ENCODE measurements at places on chromosomes 4 and X.
A peak's percentile ranks its signal among the peaks of the same experiment; 100 is the strongest.

DNA sequence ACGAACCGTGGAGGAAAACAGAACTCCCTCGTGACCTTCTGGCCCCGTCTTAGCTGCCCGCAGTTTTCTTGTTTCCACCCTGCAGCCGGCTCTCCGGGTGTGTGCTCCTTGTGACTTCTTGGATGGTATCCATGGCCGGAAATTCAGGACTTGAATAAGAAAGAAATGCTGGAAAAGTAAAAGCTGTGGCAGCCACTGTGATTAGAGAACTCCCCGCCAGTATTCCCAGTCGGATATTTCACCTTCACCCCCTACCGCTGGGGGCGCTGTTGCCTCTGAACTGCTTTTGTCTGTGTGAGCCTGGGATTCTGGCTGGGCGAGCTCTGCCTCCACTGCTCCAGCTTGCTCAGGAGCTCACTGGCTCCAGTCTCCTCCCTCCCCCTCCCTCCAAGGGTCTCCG is 41.5 kb upstream of the CYP4V2 start:
- no peak overlapping the region for H3K27ac ChIP-seq
- no peak overlapping the region for H3K4me3 ChIP-seq
- H3K27me3 ChIP-seq, result 0 out of 2 replicates have a peak, but pooled peaks cover 3% of the 10 kb centered on the region
- H3K4me1 ChIP-seq, result no peaks in the 10 kb centered on the region
- DNase-seq, result no peak

DNA sequence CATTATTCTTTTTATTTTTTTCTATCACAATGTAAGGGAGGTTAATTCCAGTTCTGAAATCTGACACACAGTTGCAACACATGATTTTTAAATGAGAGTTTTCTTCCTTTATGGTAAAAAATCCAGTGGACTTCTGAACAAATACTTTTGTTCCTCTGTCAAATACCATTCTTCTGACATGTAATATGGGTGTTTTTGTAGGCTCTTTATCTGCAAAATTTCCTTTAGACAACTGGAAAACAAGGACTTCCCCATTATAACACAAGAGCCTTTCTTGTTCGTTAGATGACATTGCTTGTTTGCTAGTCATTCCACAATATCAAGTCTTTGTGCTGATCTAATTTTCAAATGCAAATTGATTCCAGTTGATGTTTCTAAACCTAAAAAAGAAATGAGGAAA is 7.7 kb downstream of the FANCB start:
- H3K4me1 ChIP-seq, result no peaks in the 10 kb centered on the region
- H3K36me3 ChIP-seq, result no peaks in the 10 kb centered on the region
- no peak overlapping the region for H3K4me3 ChIP-seq
- H3K27me3 ChIP-seq, result no peaks in the 10 kb centered on the region
- DNase-seq, result peak; percentile 41

DNA sequence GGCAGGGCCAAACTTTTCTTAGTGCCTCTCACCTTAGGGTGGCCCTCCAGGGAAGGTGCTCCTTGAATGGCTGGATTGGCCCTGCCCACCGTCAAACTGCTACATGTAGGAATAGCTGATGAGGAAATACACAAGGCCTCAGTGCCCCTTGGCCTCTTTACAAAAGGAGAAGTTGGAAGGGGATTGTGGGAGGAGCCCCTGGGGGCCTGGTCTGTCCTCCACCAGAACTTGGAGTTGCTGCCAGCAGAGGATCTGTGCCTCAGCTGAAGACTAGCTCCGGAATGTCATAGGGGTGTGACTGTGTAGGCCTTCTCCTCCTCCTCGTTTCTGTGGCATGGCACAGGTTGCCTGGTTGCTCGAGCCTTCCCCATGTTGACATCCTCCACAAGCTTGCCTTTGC is 142.7 kb downstream of the AMMECR1 start:
- H3K4me1 ChIP-seq, result peaks cover 2% of the 10 kb centered on the region
- H3K27me3 ChIP-seq, result no peaks in the 10 kb centered on the region
- H3K27ac ChIP-seq, result no peak overlapping the region
- H3K36me3 ChIP-seq, result 0 out of 2 replicates have a peak, but pooled peaks cover 5% of the 10 kb centered on the region
- no peak overlapping the region for H3K4me3 ChIP-seq

DNA sequence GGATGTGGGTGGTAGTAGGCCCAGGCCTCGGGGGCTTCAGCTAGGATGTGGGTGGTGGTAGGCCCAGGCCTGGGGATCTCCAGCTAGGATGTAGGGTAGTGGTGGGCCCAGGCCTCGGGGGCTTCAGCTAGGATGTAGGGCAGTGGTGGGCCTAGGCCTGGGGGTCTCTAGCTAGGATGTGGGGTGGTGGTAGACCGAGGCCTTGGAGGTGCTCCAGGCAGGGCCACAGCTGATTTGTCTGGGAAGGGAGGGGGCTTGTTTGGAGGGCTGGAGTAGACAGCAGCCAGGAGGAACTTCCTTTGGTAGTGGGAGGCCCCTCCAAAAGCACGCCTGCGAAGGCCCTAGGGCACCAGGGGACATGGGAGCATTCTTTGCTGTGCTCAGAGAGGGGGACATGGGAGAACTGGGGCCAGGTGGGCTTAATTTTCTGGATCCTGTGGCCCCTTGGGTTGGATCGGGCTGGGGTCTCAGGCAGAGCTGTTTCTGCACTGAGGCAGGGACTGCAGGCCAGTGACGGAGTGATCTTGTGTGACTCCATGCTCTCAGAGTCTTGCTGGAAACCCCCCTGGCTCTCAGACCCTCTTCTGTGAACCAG is 3.3 kb upstream of the SPON2 start:
- no peak overlapping the region for H3K4me3 ChIP-seq
- H3K4me1 ChIP-seq, result peaks cover 23% of the 10 kb centered on the region
- H3K27ac ChIP-seq, result no peak overlapping the region
- H3K27me3 ChIP-seq, result no peaks in the 10 kb centered on the region

- no peak overlapping the region for H3K4me3 ChIP-seq
- no peaks in the 10 kb centered on the region for H3K4me1 ChIP-seq
- no peak overlapping the region for H3K27ac ChIP-seq
Observed at GRCh38 chrX:47633689-47634590, 4.2 kb upstream of the CFP start.

DNA sequence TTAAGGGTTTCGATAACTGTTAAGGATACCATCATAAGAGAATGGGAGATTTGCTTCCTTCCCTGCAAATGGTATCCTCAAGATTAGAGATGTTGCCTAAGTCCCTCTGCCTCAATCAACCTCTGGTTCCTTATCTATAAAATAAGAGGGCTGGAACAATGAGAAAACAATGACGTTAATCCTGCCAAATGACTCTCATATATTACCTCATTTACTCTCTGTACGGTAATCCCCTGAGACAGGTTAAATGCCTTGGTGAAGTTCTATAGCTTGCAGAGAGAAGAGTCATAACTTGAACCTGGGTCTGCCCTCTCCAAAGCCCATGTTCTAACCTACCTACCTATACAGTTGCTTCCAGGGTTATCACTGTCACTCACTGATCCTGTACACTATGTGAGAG is 100.2 kb upstream of the OTUD4 start:
- no peaks in the 10 kb centered on the region for H3K36me3 ChIP-seq
- no peak overlapping the region for H3K4me3 ChIP-seq
- peaks cover 11% of the 10 kb centered on the region for H3K4me1 ChIP-seq
- no peak overlapping the region for H3K27ac ChIP-seq
- H3K27me3 ChIP-seq, result no peaks in the 10 kb centered on the region
- no peak for DNase-seq

DNA sequence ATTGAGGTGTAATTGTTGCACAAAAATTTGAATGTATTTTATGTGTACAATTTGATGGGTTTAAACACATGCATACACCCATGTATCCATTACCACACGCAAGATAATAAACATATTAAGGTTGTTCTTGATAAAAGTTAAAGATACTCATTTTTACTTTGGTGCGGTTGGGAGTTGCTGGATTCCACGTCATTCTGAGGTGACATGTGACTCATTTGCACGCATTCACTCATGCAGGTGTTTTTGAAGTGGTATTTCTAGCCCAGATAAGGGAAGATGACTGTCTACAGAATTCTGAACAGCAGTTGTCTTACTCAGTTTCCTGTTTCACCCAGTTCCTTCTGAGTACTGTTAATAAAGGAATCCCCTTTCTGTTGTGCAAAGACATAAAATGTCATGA is 142.0 kb downstream of the RTL3 start:
- no peak overlapping the region for H3K4me3 ChIP-seq
- no peaks in the 10 kb centered on the region for H3K4me1 ChIP-seq
- DNase-seq, result no peak
- H3K36me3 ChIP-seq, result no peaks in the 10 kb centered on the region
- H3K27me3 ChIP-seq, result no peaks in the 10 kb centered on the region

DNA sequence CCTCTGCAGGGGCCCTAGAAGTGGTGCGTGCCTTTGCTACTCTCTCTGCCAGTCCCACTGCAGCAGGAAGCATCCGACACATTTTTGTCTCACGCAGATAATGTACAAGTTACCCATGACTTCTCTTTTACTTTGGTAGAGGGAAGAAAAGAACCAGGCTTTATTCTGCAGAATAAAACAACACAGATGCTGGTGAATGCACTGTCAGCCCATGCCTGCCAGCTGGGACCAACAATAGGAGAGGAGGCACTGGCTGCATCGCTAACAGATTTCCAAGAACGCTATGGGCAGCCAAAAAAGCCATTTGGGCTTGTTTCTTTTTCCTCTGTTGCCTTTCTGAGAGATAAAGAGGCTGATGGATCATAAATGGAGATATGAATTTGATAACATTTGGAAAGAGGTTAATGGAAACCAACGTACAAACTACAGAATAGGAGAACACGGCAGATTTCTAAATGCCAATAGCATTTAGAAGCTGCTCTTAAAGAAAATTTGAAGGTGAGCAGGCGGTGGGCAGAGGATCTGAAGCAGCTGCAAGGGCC is 47.5 kb upstream of the IGFBP7 start:
- DNase-seq, result no peak
- H3K27me3 ChIP-seq, result no peaks in the 10 kb centered on the region
- H3K27ac ChIP-seq, result no peak overlapping the region
- H3K36me3 ChIP-seq, result no peaks in the 10 kb centered on the region

- no peak overlapping the region for H3K27ac ChIP-seq
- H3K36me3 ChIP-seq, result no peaks in the 10 kb centered on the region
- H3K4me3 ChIP-seq, result no peak overlapping the region
- peak; percentile 7 for DNase-seq
- peaks cover 2% of the 10 kb centered on the region for H3K27me3 ChIP-seq
Observed at GRCh38 chrX:39815631-39816030, 282.1 kb downstream of the BCOR start.

DNA sequence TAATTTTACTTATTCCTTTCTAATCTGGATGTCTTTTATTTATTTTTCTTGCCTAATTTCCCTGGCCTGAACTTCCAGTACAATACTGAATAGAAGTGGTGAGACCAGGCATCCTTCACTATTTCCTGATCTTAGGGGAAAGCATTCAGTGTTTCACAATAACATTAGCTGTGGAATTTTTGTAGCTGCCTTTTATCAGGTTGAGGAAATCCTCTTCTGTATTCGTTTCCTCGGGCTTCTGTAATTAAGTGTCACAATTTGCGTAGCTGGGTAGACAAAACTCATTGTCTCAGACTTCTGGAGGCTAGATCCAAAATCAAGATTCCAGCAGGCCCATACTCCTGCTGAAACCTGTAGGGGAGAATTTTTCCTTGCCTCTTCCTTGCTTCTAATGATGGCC is 598.4 kb upstream of the FTHL17 start:
- no peak overlapping the region for H3K4me3 ChIP-seq
- no peak overlapping the region for H3K27ac ChIP-seq
- no peaks in the 10 kb centered on the region for H3K4me1 ChIP-seq
- no peaks in the 10 kb centered on the region for H3K36me3 ChIP-seq
- no peak for DNase-seq
- no peaks in the 10 kb centered on the region for H3K27me3 ChIP-seq

GRCh38 chrX:39826813-39827543 is 270.8 kb downstream of the BCOR start:
- no peak for DNase-seq
- H3K27me3 ChIP-seq, result peaks cover 32% of the 10 kb centered on the region
- no peak overlapping the region for H3K4me3 ChIP-seq

GRCh38 chrX:6210230-6210629 is 18.4 kb downstream of the NLGN4X start:
- H3K4me1 ChIP-seq, result no peaks in the 10 kb centered on the region
- no peak for DNase-seq
- no peaks in the 10 kb centered on the region for H3K27me3 ChIP-seq
- H3K36me3 ChIP-seq, result no peaks in the 10 kb centered on the region

DNA sequence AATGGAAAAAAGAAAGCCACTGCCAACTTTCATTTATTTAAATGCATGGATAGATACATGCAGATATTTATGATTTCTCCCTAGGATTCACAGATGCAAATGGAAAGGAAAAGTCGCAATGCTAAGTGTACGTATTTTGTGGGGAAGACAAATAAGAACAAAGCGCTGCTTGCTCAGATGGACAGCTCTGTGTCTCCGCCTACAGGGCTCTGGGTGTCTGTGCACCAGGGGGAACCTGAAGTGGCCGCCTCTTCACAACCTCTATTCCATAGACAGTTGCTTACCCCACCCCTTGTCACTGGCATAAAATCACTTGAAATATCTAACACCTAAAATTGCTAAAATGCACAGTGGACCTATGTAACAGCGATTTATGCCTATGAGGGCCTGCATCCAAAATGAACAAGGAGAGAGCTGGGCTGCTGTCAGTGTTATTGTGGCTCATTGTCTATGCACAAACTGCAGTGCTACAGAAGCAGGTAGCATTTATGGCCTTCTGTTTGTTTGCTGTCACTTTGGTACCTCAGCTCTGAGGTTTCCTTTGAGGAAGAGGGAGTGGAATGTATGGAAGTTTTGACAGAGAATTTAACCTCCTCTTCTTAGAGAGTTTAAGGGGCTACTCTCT is 58.6 kb upstream of the PAGE1 start:
- no peak overlapping the region for H3K4me3 ChIP-seq
- H3K36me3 ChIP-seq, result no peaks in the 10 kb centered on the region
- peak; percentile 28 for DNase-seq
- H3K27ac ChIP-seq, result no peak overlapping the region

GRCh38 chr4:88283661-88284438 is 511 bp downstream of the PPM1K start:
- H3K4me1 ChIP-seq, result peaks cover 3% of the 10 kb centered on the region
- peak overlapping the region; percentile 68 for H3K4me3 ChIP-seq
- no peaks in the 10 kb centered on the region for H3K36me3 ChIP-seq

DNA sequence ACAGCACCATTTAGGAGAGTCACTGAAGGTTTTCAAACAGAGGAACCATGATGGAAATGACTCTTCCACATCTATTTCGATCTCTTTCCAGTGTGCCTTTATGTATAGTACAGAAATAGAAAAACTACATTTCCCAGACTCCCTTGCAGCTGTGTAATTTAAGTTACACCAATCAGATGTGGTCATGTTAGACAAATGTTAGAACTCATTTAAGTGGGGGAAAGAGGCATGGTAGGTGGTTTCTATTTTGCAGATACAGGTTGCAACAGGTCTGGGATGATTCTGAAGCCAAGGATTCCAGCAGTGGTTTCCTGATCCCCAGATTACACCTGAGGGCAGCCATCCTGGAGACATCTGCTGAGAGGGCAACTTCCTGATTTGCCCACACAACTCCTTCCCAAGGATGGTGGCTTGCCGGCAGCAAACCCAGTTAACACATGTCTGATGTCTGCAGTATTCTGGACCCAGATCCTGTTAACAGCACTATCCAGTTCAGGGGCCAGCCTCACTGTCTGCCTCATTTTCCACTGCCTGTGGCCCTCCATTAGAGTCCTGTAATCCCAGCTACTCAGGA is 38.7 kb upstream of the PDK3 start:
- H3K27me3 ChIP-seq, result peaks cover 1% of the 10 kb centered on the region
- peak; percentile 12 for DNase-seq

GRCh38 chr4:92304121-92304520 is 355 bp downstream of the GRID2 start:
- H3K27ac ChIP-seq, result no peak overlapping the region
- no peak for DNase-seq
- no peaks in the 10 kb centered on the region for H3K36me3 ChIP-seq
- peaks cover 40% of the 10 kb centered on the region for H3K27me3 ChIP-seq
- no peak overlapping the region for H3K4me3 ChIP-seq
